Nephron progenitor cell (in vitro differentiated cells): ENCODE measurements at places on chromosomes 13 and 19.
A peak's percentile ranks its signal among the peaks of the same experiment; 100 is the strongest.

GRCh38 chr13:111527614-111528229 is 207.3 kb downstream of the TEX29 start:
- DNase-seq, result no peak

GRCh38 chr19:33434069-33434885 is 60.8 kb downstream of the CEBPG start:
- DNase-seq, result no peak

- no peak for DNase-seq
Measured at GRCh38 chr13:43744261-43745031, 42.3 kb downstream of the ENOX1 start.

DNA sequence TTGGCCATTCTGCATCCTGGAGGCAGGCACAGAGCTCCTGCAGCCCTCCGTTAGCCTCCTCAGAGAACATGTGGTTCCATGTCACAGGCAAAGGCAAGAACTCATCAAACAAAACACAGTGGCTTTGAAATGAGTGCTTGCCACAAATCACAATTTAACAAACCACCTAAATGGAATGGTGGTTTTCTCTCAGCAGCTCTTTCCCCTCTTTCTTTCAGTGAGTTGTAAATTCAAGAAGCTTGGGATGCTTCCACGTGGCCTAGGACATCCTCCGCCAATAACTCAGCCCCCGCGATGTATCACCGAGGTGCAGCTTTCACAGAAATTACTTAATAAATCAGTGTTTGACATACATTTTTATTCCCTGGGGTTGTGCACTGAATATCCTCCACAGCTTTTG is 65.4 kb upstream of the RFC3 start:
- no peak for DNase-seq

DNA sequence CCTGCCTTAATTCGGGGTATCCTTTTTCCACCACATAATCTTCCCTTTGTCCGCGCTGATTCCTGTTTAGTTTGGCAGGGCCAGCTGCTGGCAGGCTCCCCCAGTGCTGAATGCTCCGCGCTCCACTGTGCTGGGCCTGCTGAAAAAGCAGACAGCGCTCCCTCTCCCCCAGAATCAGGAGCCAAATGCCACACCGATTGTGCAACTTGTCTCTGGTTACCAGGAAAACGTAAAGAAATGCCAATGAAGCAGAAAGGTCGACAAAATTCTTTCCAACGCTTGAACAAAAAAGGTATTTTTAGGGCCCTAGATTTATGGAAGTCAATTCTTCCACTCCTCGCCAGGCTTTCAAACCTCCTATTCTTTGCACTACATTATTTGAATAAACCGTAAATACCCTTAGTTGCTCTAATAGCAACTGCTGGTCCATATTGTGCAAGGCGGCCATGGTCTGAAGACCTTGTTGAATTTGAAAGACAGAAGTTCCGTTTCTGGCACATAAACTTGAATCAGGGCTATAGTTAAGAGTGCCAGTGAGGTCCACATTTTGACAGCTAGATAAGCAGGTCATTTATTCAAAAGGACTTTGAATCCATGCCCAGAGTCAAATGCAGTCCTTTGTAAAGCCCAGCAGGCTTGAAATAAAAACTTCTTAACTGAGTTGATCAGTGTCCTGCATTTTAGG is 206.7 kb upstream of the RFC3 start:
- peak; percentile 34 for DNase-seq

DNA sequence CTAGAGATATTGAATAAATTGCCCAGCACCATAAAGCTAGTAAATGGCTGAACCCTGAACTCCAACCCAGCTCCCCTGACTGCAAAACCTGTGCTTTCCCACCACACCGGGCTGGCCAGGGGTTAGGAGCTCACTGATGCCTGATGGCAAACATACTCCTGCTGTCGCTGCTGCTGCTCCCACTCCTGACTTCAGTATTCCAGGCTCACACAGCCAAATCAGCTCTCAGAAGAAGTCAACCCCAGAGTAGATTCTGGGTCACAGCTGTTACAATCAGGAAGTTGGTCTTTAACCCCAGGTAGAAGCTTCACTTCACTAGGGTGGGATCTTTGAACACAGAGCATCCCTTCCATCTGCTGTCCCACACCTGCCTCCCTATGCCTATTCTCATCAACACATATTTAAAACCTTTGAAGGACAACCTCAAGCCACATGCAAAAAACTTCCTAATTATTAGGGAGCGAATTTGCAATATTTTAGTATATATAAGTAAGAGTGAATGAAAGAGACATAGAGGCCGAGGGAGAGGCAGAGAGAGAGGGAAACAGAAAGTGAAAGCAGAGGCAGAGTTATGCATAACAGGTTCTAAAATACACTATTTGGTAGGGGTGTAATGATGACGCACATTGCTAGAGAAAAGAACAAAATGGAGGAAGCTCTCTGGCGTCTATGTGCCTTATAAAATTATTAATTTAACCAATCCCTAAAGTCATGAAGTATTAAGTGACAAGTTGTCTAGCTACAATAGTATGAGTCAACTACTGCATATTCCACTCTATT is 99.4 kb upstream of the SERP2 start:
- no peak for DNase-seq

DNA sequence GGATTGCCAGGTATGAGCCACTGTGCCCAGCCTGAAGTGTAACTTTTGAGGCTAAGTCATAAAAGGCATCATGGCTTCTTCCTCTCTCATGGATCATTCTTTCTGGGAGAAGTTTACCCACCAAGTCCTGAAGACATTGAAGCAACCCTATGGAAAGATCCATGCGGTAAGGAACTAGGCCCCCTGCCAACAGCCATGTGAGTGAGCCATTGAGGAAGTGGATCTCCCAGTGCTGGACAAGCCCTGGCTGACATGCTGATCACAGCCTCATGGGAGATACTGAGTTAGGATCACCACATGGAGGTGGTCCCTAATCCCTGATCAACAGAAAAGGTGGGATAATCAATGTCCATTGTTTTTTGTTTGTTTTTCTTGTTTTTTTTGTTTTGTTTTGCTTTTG is 3.3 kb upstream of the NUDT19 start:
- no peak for DNase-seq

DNA sequence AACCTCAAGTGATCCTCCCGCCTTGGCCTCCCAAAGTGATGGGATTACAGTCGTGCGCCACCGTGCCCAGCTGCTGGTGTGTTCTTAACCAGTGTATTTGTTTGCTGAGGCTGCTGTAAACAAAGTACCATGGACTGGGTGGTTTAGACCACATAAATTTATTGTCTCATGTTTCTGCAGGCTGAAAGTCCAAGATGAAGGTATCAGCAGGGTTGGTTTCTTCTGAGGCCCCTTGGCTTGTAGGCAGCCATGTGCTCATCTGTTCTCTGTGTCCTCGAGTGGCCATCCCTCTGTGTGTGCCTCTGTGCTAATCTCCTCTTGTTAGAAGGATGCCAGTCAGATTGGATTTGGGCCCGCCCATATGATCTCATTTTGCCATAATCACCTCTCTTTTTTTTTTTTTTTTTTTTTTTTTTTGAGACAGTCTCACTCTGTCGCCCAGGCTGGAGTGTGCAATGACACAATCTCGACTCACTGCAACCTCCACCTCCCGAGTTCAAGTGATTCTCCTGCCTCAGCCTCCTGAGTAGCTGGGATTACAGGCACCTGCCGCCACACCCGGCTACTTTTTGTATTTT is 31.8 kb downstream of the PEX11G start:
- DNase-seq, result no peak

GRCh38 chr19:7860714-7861618 is 13.2 kb downstream of the PRR36 start:
- DNase-seq, result no peak

DNA sequence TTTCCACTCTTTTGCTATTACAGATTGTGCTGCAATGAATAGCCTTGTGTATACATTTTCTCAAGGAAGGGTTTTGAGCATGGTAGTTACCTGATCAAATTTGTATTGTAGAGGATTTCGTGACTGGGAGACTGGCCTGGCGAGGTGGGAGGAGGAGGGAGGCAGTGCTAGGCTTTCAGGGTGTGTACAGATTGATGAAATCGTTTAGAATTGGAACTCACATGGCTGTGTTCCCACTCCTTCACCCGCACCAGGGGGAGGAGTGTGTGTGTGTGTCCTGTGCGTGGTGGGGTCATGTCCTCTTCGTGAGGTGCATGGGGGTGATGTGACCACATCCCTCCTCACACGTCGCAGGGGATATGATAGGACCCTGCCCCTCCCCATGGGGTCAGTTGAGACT is 8.3 kb downstream of the PGLYRP1 start:
- no peak for DNase-seq

DNA sequence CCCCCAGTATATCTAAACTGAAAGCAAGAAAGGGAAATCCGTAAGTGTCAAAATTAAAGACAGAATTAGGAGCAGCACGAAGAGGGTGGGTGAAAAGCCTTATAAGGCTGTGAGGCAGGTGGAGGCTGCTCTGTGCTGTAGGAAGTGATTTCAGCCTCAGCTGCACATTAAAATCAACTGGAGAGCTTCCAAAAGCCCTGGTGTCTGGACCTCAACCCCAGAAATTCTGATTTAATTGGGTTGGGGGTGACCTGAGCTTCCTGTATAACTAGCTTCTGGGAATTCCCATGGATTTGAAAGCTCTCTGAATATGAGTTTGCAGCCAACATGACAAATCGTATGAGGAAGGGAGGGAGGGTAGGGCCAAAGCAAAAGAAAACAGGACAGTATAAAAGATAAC is 242.4 kb upstream of the TMTC4 start:
- DNase-seq, result no peak

DNA sequence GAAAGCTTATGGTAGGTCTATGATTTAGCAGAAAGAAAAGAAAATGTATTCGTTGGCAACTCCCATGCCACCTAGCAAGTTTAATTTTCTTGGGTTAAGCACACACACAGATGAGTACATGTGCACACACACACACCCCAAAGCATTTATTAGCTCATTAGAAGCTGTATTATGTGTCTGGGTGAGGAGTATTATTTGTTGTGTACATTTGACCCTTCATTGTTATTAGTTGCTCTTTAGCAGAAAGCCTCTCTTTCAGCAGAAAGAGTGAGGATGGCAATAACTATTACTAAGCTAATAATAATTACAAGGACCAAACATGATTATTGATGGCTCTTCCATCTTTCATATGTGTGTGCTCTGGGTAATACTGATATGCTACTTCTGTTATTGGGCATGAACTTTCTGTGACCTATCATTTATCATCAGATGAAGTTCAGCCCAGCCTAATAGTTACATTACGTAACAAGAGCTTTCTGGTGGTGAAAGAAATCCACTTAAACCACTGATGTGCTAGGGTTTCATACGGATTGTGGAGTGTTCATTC is 177.4 kb upstream of the OBI1 start:
- DNase-seq, result no peak

DNA sequence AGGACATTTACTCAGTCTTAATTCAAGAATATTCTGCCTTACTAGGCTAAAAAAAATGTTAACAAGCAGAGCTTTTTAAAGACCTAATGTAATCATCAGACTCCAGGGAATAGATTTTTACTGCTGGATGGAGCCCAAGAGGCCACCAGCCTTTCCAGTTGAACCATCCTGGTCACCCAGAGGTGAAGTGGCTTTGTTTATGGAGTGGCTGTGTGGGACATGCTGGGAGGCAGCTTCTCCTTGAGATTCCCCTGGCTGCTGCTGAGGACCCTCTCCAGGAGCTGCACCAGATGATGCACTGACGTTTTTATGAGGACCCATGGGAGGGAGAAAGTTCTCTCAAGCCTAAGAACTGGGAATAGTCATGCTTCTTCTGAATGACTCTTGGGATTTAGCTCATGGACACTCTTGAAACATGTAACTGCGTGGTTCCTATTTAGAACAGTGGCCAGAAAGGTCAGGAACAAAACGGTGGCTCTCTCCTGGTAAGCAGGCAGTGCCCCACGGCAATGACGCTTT is 205.9 kb upstream of the MIR17HG start:
- no peak for DNase-seq

DNA sequence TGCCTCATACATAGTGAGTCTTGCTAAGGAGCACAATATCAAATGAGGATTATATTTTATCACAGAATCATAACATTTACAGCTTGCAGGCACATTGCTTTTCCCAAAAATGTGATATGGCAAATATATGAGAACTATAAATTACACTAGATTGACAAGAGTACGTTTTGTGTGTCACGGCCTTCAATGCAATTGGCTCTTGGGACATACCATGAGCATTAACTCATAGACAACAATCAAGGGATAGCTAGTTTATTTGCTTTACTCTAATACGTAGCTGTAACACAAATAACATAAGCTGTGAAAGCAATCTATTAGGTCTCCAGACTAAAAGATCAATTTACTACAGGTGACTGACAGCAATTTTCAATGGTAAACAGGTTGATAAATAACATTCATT is 17.8 kb downstream of the LHFPL6 start:
- no peak for DNase-seq

DNA sequence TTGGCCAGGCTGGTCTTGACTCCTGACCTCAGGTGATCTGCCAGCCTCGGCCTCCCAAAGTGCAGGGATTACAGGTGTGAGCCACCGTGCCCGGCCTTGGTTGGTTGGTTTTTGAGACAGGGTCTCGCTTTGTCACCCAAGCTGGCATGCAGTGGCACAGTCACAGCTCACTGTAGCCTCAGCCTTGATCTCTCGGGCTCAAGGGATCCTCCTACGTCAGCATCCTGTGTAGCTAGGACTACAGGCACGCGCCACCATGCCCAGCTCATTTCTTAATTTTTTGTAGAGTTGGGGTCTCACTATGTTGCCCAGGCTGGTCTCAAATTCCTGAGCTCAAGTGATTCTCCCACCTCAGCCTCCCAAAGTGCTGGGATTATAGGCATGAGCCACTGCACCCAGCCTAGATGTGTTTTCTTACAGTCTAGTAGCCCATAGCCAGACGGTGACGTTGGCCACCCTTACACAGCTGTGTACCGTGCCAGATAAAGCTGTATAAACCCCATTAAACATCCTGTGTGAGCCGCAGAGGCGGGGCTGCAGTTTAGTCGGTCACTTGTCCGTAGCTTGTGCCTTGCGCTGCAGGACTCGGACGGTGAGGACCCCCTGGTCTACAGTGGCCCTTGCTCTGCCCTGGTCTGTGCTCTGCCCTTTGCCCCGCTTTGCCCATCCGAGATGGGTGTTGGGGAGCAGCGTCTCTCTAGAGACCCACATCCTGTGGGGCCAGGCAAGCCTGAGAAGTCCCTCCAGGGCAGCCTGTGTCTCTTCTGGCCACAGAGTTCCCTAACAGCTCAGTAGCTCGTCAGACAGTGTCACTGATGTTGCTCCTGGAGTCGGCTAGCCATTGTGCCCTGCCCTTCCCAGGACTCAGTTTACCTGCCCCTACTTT is 9.8 kb downstream of the IRF3 start:
- DNase-seq, result no peak

- no peak for DNase-seq
Measured at GRCh38 chr13:110664041-110664440, 41.9 kb downstream of the CARS2 start.

DNA sequence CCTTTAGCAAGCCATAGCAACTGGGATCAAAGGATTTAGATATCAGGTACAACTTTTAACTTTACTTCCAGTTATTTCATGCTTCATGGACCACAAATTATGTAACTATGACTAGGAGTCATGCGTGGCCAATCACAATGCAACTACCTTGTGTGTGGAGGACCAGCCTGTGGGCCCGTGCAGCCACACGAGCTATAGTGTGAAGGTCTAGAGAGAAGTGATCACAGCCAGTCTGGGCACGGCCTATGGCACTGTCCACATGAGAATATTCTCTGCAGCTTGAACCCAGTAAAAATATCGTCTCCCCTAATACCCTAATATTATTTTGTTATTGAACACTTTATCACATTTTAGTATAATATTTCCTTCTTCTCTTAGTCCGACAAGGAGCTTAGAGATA is 464.9 kb upstream of the MIR17HG start:
- no peak for DNase-seq
